ENCODE measurements at places on chromosomes 16 and 17.

GRCh38 chr17:17109907-17110306 lies 67.7 kb downstream of the MPRIP start:
- peak; percentile 10 for DNase-seq

DNA sequence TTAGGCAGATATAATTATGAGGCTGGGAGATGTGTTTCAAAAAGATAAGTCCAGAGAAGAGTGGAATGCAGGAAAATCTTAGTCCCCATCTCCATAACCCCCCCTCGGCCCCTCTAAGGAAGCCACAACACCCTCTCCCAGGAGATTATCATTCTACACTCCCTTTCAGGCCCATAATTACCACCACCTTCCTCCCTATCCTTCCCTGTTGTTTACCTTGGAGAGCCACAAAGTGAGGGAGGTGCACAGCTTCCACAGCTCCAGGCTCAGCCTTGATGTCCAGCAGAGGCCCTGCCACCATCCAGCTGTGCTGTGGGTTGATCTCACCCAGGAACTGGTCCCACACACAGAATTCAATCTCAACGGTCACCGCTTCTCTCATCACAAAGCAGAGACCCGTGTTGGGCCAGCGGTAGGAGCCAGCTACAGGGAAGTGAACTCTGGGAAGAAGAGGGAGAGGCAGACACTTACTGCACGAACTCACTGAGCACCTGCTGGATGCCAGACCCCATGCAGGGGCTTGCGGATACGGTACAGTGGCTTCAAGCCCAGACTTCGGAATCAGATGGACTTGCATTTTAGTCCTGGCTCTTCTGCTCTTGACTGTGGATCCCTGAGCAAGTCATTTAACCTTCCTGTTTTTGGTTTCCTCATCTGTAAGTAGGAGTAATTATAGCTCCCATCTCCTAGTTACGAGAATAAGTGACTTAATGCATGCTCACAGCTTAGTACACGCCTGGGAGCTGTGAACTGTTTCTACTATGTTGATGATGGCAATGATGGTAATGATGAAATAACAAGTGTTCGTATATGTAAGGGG lies 44.1 kb downstream of the MIS12 start:
- DNase-seq = no peak

GRCh38 chr17:63369233-63369632 lies 76.9 kb downstream of the CYB561 start:
- DNase-seq = no peak

- DNase-seq = no peak
Measured at GRCh38 chr16:20782470-20782869, 18.7 kb downstream of the ACSM3 start.

GRCh38 chr17:77494664-77495435 lies 354.1 kb downstream of the SEC14L1 start:
- DNase-seq = peak; percentile 23

- no peak for DNase-seq
Measured at GRCh38 chr17:74211912-74212208, 1.5 kb upstream of the TTYH2 start.

- no peak for DNase-seq
Measured at GRCh38 chr17:62888148-62888547, 77.9 kb upstream of the TANC2 start.

DNA sequence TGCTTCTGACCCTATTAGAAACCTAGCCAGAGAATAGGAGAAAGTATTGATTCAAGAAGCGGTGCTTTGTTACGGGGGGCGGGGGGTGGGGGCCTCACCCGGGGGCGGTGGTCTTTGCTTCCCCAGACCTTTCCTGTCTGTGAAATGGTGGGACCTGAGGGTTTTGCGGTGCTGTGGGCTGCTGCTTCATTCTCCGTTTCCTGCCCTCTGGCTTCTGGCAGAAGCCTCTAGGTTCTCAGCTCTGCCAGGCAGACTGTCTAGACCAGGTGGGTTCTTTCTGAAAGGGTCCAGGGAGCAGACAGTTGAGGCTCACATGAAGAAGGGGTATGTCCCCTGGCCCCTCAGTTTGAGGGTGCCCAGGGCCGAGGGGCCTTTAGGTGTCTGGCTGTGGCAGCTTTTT lies 14.0 kb downstream of the GSE1 start:
- no peak for DNase-seq

GRCh38 chr17:64441772-64442540 lies 7.0 kb upstream of the MILR1 start:
- DNase-seq = no peak

DNA sequence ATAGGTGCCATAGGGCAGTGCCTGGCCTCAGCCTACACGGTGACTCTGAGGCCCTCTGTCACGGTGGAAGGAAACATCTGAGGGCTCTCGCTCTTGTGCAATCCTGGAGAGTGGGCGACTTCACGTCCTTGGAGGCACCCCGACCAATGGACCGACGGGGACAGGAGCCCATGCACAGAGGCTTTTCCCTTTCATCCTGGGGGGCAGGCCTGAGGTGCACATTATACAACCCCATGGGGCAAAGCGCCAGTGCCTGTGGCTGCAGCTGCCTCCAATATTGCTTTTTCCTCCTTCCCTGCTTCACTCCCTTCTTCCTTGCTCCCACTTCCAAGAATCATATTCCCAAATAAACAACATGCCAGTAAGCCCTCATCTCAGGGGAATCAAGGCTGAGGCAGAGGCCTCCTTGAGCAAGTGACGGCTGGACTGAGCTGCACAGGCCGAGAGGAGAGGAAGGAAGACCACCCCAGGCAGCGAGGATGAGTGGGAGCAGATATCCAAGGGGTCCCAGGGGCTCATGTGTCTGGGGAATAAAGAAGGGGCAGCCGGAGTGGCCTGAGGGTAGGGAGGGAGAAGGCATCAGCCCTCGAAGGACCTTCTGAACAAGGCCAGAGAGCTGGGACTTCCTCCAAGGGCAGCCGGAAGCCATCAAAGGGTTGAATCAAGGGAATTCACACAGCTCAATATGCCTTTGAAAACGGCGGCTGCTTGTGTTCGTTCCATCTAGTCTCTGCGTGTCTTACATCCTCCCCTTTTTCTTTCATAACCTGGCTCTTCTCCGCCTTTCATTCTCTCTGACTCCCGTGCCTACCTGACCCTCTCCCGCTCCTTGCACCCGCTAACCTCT lies 42.6 kb upstream of the RPL38 start:
- DNase-seq = no peak

DNA sequence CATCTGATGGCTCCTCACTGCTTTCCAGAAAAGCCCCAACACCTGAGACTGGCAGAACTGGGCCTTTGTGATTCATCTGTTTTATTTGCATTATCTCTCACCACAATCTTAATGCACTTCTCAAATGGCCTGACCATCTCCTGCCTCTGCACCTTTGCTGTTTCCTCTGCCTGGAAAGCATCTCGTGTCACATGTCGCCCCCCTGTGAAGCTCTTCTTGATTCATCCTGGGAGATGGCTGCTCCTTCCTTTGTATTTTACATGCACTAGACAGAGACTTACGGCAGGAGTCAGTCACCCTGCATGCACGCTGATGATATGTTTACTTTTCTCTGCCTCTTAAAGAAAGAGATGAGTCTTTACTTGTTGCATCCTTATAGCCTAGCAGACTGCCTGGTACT lies 30.0 kb downstream of the HNF1B start:
- DNase-seq = peak; percentile 29

GRCh38 chr17:78240839-78241238 lies 9.4 kb downstream of the TMEM235 start:
- DNase-seq = no peak

GRCh38 chr17:62807812-62808575 lies at the start of gene MARCHF10:
MARCHF10 (minus strand) TSS chr17:62808314; CDS start chr17:62801735, 6,579 bp downstream.
- peak; percentile 45 for DNase-seq

GRCh38 chr16:8848939-8849391 lies 19.8 kb downstream of the CARHSP1 start:
- no peak for DNase-seq

DNA sequence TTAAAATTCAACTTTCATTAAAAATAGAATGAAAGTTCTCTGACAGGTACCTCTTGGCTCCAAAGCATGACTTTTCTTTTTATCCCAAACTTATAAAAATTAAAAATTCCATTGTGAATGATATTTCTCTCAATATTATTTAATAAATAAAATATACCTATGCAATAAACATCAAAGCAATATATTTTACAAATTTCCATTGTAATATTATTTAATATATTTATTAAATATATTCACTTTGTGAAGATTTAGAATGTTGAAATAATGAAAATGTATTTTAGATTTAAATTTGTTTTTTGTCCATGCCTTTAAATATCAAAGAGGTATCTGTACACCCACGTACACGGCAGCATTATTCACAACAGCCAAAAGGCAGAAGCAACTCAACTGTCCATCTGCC lies 147.8 kb downstream of the CEP112 start:
- DNase-seq = no peak

DNA sequence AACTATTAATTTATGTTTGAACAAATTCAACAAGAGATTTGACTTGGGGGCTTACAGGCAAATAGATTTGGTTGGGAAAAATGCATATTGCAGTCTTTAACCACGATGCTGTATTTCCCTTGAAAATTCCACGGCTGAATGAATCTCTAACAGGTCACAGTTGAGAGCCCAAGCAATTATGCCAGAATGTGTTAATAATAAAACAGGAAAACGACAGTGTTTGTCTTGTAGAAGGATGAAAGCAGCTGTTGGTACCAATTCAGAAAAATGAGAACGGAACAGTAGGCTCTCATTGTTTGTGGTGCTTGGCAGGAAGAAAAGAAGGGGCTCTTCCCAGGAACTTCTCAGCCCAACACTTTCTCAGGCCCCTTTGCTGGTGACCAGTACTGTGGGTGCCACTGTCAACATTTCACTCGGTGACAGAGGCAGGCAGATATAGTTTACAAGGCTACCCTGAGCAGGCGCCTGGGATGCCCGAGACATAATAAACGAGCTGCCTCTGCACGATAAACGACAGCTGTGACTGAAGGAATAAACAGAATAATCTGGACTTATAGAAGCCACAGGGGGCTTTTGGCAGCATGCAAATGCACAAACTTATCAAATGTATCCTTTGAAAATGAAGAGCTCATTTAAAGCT lies 387.1 kb downstream of the HS3ST4 start:
- DNase-seq = peak; percentile 46

DNA sequence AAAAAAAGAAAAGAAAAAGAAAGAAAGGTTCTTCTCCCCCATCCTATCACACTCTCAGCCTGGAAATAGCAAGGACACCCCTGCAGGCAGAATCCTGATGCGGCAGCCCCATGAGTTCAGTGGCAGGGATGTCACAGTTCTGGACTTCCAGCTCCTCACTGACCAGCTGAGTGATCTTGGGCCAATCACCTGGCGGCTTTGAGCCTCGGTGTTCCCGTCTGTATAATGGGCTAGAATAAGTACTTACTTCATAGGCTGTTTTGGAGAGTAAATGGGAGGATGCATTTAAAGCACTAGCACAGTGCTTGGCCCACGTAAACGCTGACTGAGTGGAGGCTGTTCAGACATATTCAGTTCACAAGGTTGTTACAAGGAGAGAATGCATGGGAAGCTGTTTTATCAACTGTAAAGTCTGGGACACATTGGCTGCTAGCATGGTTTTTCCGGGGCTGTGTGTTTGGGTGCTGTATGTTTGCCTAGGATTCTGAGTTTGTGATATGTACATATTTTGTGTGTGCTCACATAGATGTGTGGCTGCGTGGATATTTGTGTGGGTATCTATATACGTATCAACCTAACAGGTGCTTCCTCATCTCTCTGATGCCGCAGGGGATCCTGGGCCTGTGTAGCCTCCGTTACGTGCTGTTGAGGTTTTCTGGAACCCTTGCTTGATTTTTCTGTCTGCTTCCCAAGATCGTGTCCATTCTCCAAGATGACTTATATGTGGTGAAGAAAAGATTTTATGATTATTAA lies 3.4 kb downstream of the BHLHA9 start:
- no peak for DNase-seq

GRCh38 chr17:45131616-45132319 lies 547 bp downstream of the PLCD3 start:
- DNase-seq = peak; percentile 59

DNA sequence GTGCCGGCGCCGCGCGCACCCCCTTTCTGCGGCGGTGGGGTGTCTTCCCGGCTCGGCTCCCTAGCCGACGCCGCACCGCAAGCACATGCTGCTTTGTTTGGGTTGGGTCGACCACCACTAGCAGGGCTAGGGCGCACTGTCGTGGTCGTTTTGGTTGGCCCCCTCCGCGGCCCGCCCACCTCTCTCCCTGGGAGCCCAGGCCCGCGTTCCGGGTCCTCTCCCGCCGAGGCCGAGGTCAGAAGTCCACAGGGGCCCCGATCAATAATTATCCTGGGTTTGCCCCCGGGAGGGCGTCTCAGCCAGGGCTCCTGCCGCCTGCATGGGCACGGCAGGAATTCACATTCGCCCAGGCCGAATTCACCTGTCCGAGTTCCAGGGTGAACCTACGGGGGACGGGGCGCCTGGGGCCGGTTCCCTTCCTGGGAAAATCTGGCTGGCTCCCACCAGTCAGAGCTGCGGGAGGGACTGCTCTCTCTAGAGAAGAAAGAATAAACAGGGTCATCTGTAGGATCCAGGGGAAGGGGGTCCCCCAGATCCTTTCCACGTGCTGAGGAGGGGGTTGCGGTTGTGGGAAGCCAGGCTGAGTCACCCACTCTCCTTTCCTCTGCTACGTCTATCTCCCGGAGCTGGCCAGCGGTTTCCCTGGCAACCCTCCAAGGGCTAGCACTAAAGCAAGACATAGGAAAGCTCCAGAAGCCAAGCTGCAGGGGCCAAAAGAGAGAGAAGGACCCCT lies 584 bp upstream of the STAT5B start:
- DNase-seq = no peak

DNA sequence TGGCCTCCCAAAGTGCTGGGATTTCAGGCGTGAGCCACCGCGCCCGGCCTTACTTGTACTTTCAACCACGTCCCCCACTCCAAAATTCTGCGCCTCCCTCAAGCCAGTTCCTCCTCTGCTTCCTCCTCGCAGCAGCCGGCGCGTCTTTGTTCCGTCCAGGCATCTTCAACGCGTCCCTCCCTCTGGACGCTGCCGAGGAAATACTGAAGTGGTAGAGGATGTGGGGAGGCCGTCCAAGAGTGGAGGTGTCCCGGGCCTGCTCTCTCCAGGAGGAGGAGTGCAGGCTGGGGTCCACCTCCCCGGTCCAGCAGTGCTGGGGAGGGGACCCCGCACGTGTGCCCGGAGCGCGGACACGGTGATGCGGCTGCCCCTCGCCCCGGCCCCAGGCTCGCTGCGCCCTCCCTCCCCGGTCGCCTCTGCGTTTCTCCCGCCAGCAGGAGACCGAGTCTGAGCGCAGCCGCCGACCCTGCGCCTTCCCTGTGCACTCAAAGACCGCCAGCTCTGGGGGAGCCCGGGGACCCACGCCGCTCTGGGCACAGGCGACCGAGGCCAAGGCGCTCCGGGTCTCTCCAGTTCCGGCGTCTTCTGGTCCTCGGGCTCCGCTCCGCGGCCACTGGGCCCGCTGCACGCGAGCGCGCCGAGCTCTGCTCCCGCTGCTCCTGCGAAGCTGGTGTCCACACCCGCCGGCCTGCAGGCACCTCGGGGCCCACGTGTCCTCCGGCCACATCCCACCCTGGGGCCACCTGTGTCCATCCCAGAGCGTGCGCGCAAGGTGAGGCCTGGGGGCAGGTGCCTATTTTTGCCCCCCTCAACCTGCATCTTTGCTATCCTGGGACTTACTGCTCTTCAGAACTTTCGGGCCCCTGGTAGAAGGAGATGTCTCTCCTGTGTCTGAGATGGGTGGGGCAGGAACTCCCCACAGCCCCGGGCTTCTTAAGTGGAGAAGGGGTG lies 31.7 kb downstream of the OSBPL7 start:
- DNase-seq = peak; percentile 51
